ENCODE measurements at places on chromosomes 2 and 18.

- DNase-seq = no peak
These were observed 171.9 kb downstream of the HRH4 start for GRCh38 chr18:24632158-24632988.

DNA sequence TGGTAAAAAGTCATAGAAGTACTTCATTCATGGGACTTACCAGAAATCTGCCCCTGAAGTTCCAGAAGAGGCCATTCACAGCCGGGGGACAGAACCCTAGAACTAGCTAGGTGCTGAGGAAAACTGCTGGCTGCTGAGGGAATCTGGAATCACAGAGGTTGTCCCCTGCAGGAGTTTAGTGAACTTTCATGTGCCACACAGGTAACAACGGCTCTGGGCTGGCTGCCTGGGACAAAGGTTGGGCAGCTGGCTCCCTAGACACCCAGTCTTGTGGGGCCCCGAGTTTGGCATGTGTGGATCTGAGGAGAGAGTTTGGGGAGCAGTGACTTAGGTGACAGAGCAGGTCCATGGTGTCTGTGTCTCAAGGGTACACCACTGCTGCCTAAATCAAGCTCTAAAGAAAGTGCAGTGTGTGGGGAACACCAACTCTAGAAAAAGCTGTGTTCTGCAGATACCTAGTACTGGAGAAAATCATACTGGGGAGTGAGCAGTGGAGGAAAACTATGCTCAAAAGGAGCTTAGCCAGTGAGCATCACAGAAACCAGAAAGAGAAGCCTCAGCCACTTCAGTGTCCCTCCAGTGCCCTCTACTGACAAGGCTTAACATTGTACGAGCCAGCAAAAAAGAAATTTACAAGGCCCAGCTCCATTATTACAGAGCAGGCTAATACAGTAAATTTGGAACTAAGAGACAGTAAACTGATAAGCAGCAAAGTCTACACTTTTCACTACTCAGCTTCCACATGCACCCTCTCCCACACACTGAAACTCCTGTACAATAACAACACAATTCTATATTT lies 15.2 kb downstream of the GALNT3 start:
- DNase-seq = no peak

DNA sequence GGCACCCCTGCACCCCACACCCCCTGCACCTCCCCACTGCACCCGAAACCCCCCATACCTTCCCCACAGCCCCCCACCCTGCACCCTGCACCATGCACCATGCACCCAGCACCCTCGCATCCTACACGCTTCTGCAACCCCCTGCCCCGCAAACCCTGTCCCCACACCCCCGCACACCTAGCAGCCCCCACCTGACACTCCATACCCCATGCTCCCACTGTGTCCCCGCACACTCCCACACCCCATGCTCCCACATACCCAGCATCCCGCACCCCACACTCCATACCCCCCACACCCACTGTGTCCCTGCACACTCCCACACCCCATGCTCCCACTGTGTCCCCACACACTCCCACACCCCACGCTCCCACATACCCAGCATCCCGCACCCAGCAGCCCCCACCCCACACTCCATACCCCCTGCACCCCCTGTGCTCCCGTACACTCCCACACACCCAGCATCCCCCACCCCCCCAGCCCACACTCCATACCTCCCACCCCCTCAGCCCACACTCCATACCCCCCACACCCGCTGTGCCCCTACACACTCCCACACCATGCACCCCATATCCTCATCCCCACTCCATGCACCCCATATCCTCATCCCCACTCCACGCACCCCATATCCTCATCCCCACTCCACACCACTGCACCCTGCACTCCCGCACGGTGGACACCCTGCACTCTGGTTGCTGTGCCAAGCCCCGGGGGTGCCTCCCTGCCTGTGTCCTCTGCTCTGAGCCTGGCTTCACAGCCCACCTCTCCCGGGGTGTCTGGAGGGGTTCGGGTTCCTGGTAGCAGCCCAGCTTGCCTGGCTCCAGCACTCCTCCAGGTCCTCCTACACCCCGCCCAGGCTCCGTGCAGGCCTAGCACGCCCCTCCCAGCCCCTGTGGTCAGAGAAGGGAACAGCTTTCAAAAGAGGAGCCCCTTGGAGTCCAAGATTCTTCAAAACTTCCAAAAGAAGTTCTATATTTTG lies 93.9 kb upstream of the CTDP1 start:
- DNase-seq = no peak

DNA sequence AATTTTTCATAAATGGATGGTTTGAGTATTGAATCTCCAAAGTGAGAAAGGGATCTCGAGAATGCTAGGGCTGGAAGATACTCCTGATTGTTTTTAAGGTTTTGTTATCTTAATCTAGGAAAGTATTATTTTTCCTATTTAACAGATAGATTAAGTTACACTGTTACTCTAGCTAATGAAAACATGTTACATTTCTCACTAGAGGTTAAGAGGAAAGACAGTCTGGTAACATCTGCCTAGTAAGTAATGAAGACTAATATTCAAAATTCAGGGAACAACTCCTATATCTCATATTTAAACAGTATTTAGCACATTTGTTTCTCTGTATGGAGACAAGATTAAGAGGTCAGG lies 2.0 kb downstream of the GALNT3 start:
- no peak for DNase-seq

DNA sequence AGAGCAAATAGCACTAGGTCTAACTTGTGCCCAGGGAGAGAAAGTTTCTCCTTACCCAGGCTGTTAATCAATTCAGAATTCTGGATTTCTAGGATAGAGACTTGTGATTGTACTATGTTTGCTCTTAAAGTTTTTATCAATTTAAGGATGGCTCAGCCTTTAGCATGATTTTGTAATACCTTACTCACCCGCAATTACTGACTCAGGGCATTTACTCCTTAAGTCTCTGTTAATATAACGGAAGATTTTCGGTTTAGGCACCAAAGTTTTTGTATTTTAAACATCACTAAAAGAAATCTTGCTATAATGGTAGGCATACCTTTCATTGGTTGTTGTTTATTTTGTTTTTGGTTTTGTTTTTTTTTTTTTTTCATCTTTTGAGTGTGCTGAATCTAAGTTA lies 358.2 kb downstream of the RBM43 start:
- DNase-seq = no peak

- no peak for DNase-seq
These were observed 186.3 kb downstream of the HAUS1 start for GRCh38 chr18:46290440-46291020.

DNA sequence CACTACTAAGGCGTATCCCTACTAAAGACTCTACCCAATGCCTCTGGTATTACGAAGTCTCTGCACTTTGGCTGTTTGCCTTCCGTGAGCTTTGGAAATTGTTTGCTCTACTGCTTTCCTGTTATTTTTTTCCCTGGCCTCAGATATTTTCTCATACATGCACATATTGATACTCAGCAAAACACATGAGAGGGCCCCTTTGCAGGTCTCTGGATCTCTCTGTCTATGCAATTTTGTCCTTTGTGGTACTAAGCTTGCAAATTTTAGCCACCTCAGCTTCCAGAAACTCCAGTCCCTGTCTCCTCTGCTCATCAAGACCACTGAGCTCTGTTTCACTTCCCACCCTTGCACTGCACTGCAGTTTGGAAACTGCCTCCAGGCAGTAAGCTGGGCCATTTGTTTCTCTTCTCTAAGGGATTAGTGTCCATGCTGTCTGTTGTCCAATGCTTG lies 46.6 kb downstream of the TAF1B start:
- DNase-seq = no peak

DNA sequence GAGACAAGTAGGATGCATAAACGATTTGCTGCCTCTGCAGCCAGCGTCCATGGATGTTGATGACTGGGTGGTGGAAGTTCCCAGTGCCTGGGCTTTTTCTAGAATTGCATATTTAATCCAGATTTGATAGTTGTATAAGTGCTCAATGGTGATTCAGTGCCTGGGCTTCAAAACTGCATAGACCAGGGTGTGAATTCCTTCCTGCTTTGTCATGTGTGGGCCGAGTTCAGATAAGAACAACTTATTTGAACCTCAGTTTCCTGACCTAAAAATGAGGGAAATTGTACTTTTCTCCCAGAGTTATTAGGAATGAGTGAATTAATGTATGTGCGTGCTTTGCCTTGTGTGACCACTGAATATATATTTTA lies 154.6 kb downstream of the WDSUB1 start:
- DNase-seq = peak; percentile 95

DNA sequence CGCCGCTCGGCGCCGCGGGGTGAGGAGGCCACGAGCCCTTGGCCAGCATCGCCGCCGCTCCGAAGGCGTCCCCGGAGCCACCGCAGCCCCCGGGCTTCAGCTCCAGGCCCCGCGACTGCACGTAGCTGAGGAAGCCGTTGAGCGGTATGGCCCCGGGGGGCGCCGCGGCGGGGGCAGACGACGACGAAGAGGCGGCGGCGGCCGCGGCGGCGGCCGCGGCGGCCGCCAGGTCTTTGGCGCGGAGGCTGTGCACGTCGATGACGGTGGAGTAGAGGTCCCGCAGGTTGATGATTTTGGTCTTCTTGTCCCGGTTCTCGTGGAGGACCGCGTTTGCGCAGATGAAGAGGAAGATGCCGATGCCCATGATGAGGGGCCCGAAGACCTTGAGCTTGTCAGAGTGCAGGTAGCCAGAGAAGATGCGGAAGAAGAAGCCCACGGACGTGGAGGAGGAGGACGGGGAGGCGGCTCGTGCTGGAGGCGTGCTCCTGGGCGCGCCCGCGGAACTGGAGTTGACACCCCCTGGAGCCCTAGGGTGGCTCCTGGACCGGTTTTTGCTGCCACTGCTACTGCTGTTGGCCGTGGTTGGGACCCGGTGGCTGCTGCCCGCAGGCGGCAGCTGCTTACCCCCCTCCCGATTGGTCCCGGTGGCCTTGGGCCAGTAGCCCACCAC lies 4.0 kb downstream of the TMEM200C start:
- DNase-seq = no peak

GRCh38 chr2:120517751-120518469 lies 172.0 kb downstream of the INHBB start:
- no peak for DNase-seq

- no peak for DNase-seq
These were observed 4.5 kb downstream of the CERS6 start for GRCh38 chr2:168460571-168460970.

DNA sequence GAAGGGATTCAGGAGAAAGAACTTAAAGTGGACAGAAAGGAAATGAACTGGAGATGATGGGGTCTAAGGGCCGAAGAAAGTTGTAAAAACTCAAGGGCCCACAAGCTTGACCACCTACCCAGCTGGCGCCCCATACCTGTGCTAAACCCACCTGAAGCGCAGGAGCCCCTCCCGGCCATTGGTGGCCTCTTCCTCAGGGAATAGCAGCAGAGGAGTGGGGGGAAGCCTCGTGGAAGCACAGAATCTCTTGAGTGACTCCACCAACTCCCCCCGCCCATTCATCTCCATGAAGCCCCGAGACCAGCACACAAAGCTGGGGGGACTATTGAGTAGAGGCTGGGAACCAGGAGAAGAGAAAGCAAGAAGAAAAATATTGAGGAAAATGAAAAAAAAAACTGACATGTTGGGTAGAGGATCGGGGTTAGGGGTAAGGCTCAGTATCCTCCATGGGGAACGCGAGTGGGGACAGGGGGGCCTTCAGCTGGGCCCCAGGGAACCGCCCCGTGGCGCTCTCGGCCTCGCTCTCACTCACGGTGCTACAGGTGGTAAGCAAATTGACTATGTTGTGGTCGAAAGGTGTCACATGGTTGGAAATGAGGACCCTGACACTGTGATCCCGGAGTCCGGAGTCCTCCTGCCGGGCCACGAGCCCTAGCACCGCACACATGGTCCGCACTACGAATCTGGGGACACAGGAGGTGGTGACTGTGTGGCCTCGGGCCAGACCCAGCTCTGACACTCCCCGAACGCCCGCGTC lies 728 bp downstream of the AUP1 start:
- no peak for DNase-seq

DNA sequence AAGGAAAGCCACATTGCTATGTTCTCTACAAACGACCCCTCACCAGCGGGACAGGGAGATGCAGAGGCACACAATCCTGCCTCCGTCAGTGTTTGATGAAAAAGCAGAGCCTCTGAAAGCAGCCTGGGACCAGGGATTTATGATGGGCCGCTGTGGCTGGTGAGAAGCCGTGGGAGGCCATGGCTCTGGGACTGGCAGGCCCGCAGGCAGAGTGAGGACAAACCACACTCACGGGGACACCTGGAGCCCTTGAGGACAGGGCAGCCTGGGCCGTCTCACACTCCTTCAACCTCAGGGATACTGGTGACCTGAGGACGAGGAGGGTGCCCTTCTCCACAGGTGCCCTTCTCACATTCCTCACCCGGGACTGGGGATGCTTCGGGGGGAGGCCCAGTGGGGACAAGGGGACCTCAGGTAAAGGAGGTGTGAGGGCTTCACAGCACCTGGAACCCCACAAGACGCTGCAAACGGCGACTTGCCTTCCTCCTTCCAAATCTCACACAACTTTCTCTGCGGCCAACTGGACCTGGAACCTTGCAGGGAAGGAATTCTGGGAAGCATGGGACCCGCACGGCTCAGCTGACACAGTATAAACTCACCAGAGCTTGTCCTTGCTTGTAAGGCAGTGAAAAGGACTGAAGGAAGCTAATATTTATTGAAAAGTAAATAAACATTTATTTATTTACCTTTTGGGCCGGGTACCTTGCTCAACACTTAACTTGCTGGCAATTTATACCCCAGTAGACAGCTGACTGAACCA lies 5.3 kb upstream of the LDLRAD4 start:
- DNase-seq = no peak

- no peak for DNase-seq
These were observed 87.1 kb downstream of the NDUFA10 start for GRCh38 chr2:239937866-239938640.

DNA sequence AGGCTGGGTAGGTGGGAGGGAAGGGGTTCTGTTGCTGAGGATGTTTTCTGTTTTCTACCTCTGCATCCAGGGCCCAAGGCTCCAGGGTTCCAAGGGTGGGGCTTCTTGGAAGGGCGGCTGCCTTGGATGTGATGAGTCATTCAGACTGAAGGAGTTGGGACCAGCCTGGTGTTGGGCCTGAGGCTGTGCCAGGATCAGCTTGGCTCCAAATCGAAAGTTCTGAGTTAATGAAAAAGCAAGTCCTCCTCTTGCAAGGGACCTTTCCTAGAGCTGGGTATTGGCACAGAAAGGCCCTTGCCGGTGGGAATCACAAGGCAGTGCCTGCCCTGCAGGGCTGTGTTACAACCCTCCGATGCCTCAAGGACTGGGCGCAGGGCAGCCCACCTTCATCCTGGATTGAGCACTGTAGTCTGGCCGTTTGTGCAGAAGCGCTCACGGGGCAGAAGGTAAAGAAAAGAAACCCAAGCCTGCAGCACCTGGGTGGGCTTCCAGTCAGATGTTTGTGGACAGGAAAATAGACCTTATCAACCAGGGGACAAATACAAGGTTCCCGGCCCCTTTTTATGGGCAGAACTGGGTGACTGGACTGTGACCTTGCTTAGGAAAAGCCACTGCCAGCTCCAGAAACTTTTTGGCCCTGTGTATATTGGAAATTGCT lies 52.5 kb upstream of the MCFD2 start:
- peak; percentile 82 for DNase-seq
